ENCODE measurements at places on chromosomes 11 and 22. TPM values are rescaled to one million over a fixed set of nuclear protein-coding genes. Genes with fewer than 3 reads are reported as not detected.

DNA sequence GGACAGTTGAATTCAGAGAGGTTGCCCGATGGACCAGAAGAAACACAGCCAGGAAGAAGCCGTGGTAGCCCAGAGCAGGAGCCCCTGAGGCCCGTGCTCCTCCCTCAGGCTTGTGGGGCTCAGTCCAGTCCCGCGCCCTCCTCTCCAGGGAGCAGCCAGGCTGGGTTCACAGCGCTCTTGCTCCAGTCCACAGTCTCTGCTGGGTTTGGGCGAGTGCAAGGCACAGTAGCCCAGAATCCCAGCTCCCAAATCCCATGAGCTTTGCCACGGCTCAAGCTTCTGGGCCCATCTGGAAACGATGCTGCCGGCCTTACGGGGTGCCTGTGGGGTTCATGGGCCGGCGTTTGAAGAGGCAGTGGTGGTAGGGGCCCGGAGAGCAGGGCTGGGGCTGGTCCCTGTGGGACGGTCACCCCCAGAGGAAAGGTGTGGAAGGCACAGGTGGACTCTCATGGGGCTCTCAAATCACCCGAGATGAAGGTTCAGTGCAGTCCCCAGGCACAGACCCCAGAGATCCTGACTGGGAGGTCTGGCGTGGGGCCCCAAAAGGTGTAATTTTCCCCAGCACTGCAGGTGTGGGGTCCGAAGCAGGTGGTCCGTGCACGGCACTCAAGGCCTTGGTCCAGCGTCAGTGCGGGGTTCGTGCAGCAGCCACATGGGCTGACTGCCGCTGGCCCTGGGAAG is 30.6 kb upstream of the ATXN10 start:
- no peak for DNase-seq

GRCh38 chr11:71495286-71496230 is 31.5 kb upstream of the KRTAP5-7 start:
- DNase-seq, result no peak

GRCh38 chr11:102926517-102926916 is 29.0 kb downstream of the MMP13 start:
- no peak for DNase-seq

DNA sequence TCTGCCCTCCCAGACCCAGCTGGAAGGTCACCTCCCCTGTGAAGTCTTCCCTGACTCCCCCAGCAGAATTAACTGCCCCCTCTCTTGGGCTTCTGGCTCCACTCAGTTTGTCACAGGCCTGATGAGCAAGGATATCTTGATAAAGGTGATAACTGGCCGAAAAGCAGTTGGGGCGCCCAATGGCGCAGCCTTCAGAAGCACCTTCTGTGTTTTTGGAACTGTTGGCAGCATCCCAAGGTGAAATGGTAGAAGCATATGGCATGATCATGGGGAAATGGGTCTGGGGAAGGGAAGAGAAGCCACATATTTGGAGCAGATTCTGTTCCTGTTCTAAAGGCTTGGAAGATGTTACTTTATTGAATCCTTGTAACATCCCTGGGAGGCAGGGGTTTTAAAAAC is 2.8 kb upstream of the TAB1 start:
- DNase-seq, result no peak

GRCh38 chr22:29351042-29351441 is 35.5 kb upstream of the RASL10A start:
- no peak for DNase-seq

GRCh38 chr11:134346976-134347350 is 15.2 kb downstream of the GLB1L2 start:
- DNase-seq, result no peak

DNA sequence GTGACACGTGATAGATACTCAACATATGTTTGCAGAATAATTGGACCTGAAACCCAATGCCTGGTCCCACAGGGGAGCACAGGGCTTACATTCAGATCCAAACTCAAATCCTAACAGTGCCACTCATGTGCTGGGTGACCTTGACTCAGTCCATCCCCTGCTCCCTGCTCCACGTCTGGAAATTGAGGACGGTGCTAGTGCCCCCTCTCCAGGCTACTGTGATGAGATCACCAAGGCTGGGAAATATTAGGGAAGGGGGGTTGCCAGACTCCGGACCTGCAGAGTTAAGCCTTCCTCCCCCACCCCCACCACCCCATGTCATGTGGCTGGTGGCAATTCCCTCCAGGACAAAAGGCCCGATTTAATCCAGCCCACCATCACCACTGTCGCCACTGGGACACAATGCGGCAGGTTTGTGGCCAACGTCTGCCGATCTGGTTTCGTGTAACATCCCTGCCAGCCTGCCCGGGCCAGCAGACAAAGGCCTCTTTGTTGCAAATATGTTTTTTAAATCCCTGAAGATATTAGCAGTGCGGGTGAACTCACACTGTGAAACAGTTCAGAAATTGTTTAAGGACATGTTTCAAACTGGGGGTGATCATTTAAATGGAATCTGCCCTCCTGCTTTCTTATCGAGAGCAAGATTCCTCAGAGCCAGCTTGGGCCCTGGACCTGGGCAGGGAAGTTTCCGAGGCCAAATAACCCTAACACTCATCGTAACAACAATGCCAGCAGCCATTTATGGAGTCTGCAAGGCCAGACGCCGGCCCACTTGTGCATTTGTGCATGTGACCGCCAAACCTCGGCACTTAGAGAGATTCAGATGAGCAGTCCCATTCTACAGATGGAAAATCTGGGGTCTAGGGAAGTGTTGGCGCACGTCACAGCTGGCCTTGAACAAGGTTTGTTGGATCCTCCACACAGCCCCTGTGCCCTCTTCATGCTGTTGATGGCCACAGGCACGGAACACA is 19.6 kb upstream of the MN1 start:
- DNase-seq, result no peak

GRCh38 chr22:35739076-35739930 is 21.6 kb downstream of the APOL5 start:
- DNase-seq, result no peak

Gene TAF6L
- polyA plus RNA-seq, result 24.9 TPM

Data from right renal pelvis (tissue), 4 donors.